ENCODE measurements at places on chromosomes 7 and 10.

DNA sequence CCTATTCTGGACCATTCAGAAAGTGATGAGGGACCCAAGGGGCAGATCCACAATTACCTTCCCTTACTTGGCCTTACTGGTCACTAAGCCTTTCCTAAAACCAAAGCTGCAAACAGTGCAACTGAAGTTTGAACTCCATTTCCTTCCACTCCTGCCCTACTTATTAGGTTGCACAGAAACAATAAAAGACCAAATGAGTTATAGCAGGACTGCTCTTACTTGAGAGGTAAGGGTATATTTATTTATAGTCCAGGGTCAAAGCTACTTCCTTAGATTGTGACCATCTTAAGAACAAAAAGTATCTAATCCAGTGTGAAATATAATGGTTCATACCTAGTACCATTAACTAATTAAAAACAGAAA is 27.0 kb downstream of the CDK6 start:
- DNase-seq: no peak

DNA sequence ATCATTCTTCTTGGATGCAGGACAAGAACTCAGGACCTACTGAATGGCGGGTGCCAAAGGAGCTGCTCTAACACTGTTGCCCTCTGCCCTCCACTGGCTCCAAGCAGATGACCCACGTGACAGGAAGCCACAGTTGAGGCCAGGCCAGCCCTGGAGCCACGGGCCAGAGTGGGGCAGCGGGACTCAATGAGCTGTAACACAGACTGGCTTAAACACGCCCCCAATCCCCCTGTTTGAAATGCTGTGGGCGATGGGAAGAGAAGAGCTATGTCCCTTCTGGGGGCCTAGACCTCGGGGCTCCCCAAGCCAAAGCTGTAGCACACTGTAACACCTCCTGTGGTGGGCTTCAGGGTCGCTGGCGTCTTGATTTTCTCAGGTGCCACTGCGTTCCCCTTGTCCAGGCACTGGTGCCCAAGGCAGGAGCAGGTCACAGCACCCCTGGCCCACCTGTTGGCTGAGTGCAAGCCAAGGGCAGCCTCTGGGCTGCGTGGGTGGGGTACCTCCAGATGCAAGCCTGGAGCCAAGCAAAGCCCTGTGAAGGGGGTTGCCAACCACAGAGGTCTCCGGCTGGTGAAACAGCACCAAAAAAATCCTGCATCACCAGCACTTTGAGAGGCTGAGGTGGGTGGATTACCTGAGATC is 18.6 kb upstream of the ZMIZ2 start:
- no peak for DNase-seq

- no peak for DNase-seq
These were observed 126.3 kb downstream of the SNX10 start for GRCh38 chr7:26417911-26418413.

DNA sequence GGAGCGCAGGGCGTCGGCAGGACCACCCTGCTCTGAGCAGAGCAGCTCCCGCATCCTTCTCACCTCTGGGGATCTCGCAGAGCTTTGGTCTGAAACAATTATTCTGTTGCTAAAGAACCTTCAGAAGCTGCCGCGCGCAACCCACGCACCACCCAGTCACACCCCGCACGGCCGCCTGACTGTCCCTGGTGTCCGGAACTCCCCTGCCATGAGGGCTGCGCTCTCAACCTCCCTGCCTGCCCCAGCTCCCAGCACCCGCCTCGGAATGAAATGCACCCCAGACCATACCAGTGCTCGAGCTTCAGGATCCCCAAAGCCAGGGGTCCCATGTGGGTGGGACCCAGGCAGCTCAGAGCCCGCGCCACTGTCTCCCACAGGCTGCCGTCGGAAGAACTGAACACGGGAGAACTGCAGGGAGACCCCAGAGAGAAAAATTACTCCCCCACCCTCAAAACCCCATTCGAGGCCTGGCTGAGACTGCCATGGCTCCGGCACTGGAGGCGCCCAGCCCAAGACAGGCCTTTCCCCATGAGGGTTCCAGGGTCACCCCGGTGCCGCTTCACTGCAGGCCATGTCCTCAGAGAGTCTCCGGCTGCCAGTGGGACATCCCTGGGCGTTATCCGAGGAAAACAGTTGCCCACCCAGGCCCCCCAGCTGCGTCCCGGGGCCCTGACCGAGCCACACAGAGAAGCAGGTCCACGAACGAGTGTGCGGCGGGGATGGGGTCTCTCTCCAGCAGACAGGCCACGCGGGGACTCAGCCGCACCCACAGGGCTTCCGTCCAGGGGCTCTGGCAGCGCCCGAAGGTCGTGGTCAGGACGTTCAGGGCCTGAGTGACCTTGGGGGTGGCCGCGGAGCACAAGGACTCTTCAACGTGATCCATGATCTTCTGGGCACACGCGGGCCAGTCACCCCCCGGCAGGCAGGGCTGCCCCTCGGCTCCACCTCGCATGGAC is 12.1 kb downstream of the BRAT1 start:
- no peak for DNase-seq

DNA sequence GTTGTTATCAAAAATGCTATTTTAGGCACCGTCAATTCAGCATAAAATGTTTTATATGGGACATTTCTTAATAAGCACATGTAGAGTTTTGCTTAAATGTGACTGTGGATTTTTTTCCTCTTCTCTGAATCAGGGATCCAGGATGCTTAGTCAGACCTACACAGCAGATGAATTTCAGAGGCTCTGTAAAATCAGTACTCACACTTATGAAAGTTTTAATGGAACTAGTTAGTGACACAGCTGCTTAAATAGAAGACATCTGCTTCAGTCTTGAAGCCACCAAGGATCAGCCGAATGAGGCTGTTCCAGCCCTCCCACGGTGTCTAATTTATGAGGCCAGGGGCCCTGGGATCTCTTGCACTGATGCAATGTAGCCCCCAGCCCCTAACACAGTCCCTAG is 136.0 kb downstream of the MYOF start:
- no peak for DNase-seq

All from effector CD8-positive, alpha-beta T cell (primary cell).